Stimulated activated CD4-positive, alpha-beta T cell treated with anti-CD3 and anti-CD28 coated beads, Interleukin-1b, Interleukin-23, amount 100 ng/mL, for 24 hours (primary cell): ENCODE measurements at places on chromosomes 16 and 17.

- no peak for DNase-seq
These were observed 192 bp downstream of the FASN start for GRCh38 chr17:82097919-82098168.

DNA sequence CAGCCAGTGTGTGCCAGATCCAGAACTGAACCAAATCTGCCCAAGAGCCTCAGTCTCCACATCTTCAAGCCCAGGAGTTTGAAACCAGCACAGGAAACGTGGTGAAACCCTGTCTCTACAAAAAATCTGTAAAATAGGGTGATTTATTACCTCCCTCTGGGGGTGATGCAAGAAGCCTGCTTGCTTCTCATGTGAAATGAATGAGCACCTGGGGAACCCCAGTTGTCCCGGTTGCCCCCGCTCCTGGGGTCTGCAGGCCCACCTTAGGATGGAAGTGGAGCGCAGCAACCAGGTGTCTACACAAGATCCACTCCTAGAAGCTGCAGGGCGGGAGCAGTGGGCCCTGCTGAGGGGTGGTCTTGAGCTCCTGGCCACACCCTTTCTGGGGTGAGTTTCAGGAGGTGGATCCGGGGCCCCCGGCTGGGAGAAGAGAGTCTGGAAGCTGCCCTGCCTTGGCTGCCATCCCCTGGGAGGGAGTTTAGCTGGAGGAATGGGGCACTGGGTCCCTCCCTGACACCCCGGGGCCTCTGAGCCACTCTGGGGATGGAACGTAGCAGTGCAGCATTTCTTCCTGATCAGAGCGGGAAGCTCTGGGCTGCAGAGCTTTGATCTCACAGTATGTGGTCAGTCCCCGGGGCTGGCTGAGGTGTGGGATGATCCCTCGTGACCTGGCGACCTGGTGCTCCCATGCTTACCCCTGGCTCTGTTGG lies 117.8 kb downstream of the RAB11FIP4 start:
- DNase-seq = no peak

DNA sequence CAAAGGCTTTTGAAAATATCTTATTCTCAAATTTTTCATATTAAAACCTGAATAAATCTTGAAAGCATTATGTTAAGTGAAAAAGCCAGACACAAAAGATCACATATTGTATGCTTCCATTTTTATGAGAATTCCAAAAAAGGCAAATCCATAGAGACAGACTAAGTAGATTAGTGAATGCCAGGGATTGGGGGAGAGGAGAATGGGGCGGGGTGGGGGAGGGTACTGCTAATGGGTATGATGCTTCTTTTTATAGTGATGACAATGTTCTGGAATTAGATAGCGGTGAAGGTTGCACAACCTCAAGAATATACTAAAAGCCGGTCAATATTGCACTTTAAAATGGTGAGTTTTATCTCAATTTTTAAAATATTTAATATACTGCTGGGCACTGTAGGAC lies 44.0 kb downstream of the XPO6 start:
- DNase-seq = no peak

DNA sequence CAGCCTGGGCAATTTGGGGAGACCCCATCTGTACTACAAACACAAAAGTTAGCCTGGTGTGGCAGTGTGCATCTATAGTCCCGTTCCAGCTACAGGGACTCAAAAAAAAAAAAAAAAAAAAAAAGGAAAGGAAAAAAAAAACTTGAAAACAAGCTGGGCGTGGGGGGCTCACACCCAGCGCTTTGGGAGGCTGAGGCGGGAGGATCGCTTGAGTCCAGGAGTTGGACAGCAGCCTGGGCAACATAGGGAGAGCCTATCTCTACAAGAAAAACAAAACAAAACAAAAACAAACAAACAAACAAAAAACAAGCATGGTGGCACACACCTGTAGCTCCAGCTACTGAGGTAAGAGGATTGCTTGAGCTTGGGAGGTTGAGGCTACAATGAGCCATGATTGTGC lies 12.9 kb upstream of the CCL17 start:
- no peak for DNase-seq

DNA sequence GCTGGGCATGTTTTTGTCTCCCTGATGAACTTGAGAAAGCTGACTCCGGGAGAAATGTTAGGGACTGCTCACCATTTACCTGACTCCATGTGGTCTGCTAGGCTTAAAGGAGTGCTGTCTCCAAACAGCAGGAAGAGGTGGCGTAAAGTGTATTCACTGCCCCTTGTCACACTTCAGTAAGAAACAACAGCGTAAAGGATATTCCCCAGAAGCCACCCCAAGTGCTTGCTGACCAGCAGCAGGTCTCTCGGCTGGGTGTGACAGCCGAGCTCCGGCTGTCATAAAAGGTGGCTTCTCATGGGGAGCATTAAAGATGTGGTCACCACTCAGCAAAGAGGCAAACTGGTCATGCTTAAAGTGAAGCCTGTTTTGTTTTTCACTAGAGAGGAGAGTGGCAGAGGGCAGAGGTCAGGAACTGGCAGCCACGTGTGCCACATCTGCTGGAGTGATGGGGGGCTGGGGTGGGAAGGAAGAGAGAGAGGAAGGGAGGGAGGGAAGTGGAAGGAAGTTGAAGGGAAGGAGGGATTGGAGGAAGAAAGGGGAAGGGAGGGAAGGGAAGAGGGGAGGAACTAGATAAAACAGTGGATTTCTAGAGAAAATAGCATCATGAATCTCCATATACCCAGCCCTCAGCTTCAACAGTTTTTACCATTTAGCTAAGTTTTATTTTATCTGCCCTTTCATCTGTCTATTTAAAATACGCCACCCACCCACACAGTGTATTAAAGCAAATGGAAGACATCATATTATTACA lies 119.3 kb downstream of the CLEC16A start:
- DNase-seq = no peak

GRCh38 chr16:14344945-14345344 lies 273.8 kb downstream of the MRTFB start:
- no peak for DNase-seq

GRCh38 chr16:51161440-51162195 lies 10.5 kb upstream of the SALL1 start:
- no peak for DNase-seq

- no peak for DNase-seq
These were observed 34.0 kb upstream of the NLK start for GRCh38 chr17:28008513-28008912.
